Stomach (tissue), 19 donors: ENCODE measurements at places on chromosomes 16 and 17. TPM values are rescaled to one million over a fixed set of nuclear protein-coding genes. Genes with fewer than 3 reads are reported as not detected.

DNA sequence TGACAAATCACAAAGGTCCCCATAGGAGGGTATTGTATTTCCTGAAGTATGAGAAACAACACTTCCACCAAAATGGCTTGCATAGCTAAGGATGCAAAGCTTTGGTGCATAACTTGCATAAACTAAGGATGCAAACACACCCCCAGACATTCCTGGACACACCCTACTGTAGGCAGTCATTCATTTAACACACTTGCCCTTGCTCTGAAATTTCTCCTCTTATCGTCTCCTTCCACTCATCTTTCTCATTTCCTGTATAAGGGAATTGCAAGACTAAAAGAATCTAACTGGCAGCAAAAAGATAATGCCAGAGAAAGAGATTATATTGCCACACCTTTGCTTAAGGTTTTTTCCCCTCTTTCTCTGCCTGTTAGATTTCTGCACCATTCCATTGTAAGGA, 28.3 kb downstream of the CHD9 start:
- H3K27ac ChIP-seq: peak overlapping the region; percentile 71
- H3K4me1 ChIP-seq: peaks cover 44% of the 10 kb centered on the region
- no peak overlapping the region for H3K4me3 ChIP-seq

DNA sequence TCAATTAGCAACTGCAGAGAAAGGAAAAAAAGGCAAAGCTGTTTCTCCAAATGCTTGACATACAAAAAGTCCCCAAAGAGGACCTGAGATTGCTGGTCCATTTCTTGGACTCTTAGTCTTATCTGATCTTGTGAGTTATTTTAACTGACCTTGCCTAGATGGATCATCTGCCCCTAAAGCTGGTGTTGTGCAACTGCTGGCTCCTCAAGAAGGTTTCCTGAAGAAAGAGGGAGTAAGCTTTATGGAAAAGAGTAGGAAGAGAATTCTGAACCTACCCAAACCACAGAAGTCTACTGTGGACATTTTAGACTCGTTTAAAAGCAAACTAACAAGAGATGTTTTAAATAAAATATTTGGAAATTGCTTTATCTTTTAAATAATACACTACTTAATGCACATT, 140.0 kb upstream of the HS3ST3A1 start:
- no peaks in the 10 kb centered on the region for H3K36me3 ChIP-seq
- no peaks in the 10 kb centered on the region for H3K27me3 ChIP-seq
- no peak overlapping the region for H3K27ac ChIP-seq
- no peak for DNase-seq
- no peak overlapping the region for H3K4me3 ChIP-seq

DNA sequence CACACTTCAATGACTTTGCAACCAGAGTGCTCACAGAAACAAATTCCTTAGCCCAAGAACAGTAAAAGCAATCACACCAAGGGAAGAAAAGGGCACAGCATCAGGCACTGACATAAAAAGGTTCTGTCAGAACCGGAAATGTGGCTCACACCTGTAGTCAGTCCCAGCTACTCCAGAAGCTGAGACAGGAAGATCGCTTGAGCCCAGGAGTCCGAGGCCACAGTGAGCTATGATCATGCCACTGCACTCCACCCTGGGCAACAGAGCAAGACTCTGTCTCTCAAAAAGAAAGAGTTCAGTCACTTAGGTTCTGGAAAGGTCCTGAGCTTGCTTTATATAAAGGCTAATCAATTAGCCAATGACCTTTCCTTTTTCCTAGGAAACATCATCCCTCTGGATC, 22.7 kb downstream of the YWHAE start:
- H3K4me1 ChIP-seq: peaks cover 92% of the 10 kb centered on the region
- DNase-seq: no peak
- H3K4me3 ChIP-seq: no peak overlapping the region
- H3K27me3 ChIP-seq: no peaks in the 10 kb centered on the region
- peaks cover 15% of the 10 kb centered on the region for H3K36me3 ChIP-seq

GRCh38 chr16:3957344-3957980, 76.9 kb upstream of the CREBBP start:
- H3K36me3 ChIP-seq: no peaks in the 10 kb centered on the region
- DNase-seq: no peak
- H3K27me3 ChIP-seq: no peaks in the 10 kb centered on the region
- no peak overlapping the region for H3K4me3 ChIP-seq
- no peak overlapping the region for H3K27ac ChIP-seq

SMPD3 gene
- 34.3 TPM for total RNA-seq

- H3K27ac ChIP-seq: peak overlapping the region; percentile 89
- peak; percentile 87 for DNase-seq
- H3K4me3 ChIP-seq: no peak overlapping the region
- H3K36me3 ChIP-seq: peaks cover 13% of the 10 kb centered on the region
- H3K4me1 ChIP-seq: peaks cover 78% of the 10 kb centered on the region
- H3K27me3 ChIP-seq: no peaks in the 10 kb centered on the region
Measured at GRCh38 chr16:67459066-67459860, 21.7 kb downstream of the ATP6V0D1 start.

TLCD3B gene
- not detected for total RNA-seq

- no peak overlapping the region for H3K27ac ChIP-seq
- H3K4me3 ChIP-seq: no peak overlapping the region
- H3K27me3 ChIP-seq: no peaks in the 10 kb centered on the region
- no peaks in the 10 kb centered on the region for H3K36me3 ChIP-seq
- no peaks in the 10 kb centered on the region for H3K4me1 ChIP-seq
Measured at GRCh38 chr16:24046442-24046841, 209.7 kb upstream of the CACNG3 start.

TEKT1 gene
- total RNA-seq: not detected

GRCh38 chr17:16910341-16910740, 61.6 kb downstream of the TNFRSF13B start:
- H3K36me3 ChIP-seq: no peaks in the 10 kb centered on the region
- H3K27ac ChIP-seq: no peak overlapping the region
- no peaks in the 10 kb centered on the region for H3K4me1 ChIP-seq

GRCh38 chr16:48366165-48367093, 18.8 kb downstream of the SIAH1 start:
- peaks cover 51% of the 10 kb centered on the region for H3K4me1 ChIP-seq
- H3K27me3 ChIP-seq: no peaks in the 10 kb centered on the region
- peak; percentile 87 for DNase-seq
- H3K4me3 ChIP-seq: peak overlapping the region; percentile 60
- H3K27ac ChIP-seq: peak overlapping the region; percentile 89

FOXL1 gene
- 3.0 TPM for total RNA-seq

GHDC gene
- total RNA-seq: 7.1 TPM

IGSF6 gene
- not detected for total RNA-seq

DNA sequence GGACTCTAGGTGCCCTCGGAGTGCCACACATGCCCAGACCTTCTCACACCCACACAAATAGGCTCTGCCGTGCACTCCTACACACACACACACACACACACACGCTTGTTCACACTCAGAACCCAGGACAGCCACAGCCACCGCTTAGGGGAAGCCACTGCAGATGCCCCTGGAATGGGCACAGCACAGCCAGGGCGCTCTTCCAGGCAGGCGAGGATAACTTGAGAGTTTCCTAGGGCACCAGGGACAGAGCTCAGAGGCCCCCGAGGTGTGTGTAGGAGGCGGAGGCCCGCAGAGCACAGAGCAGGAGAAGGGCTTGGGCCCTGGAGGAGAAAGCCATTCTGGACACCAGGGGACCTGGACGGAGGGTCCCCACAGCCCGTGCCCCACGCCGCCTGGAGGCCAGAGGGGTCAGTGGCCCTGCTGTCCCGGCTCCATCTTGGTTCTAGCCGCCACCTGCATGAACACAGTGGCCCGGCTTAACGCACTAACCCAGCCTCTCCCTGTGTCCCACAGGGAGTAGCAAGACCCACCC, 21.0 kb downstream of the TRARG1 start:
- peaks cover 14% of the 10 kb centered on the region for H3K27me3 ChIP-seq
- no peak for DNase-seq
- H3K4me1 ChIP-seq: peaks cover 12% of the 10 kb centered on the region

DNA sequence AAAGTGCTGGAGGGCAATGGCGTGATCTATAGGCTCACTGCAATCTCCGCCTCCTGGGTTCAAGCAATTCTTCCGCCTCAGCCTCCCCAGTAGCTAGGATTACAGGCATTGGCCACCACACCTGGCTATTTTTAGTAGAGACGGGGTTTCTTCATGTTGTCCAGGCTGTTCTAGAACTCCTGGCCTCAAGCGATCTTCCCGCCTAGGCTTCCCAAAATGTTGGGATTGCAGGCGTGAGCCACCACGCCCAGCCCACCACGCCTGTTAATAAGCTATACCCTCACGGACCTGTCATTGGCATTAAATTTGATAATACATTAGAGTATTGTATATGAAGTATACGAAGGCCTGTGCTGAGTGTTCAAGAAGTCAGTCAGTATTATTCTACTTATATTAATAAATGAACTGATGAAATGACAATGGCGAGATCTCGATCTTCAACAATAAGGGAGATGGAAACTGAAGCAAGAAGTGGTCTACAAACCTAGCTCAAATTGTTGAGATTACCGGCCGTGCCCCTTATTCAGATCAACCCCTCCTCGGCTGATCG, 818 bp upstream of the BCAS3 start:
- no peaks in the 10 kb centered on the region for H3K27me3 ChIP-seq
- peak overlapping the region; percentile 94 for H3K4me3 ChIP-seq
- peaks cover 15% of the 10 kb centered on the region for H3K36me3 ChIP-seq
- H3K4me1 ChIP-seq: peaks cover 12% of the 10 kb centered on the region
